ENCODE measurements at places on chromosomes 2 and 18.
A peak's percentile ranks its signal among the peaks of the same experiment; 100 is the strongest.

- no peak for DNase-seq
Measured at GRCh38 chr2:199932312-199932855, 21.3 kb downstream of the C2orf69 start.

DNA sequence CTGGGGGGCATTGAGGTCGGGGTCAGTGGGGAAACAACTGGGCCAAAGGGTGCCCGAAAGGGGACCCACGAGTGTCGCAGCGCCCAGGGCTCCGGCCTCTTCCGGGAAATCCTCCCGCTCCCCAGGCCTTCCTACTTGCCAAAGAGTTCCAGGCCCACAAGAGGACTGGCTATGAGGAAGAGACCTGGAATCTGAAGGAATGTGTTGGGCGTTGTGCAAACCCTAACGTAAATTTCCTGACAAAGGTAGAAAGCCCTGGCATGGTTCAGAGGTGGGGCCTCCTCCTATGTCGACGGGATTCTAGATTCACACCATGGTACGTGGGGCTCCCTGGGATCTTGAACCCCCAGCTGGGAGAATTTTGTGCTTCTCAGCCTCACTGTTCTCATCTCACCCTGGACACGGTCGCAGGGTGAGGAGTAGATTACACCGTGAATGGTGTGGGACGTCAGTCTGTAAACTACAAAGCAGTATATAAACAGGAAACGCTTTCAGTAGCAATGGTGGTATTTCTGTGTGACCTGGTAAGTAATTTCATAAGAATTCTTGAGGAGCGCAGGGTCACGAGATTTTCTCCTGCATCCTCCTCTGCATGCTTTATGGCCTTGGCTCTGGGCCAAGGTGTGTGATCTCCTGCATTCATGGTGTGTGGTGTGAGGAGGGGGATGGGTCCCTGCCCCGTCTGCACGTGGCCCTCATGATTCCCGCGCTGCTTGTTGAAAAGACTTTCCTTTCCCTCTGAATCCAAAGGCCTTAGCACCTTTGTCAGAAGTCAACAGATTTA lies 868 bp downstream of the HSBP1L1 start:
- peak; percentile 75 for DNase-seq

GRCh38 chr2:28009732-28010131 lies 119.2 kb downstream of the BABAM2 start:
- DNase-seq, result peak; percentile 18

- DNase-seq, result no peak
Measured at GRCh38 chr2:200274116-200275075, 32.1 kb upstream of the SPATS2L start.

GRCh38 chr2:66984864-66985263 lies 412.3 kb upstream of the ETAA1 start:
- no peak for DNase-seq

DNA sequence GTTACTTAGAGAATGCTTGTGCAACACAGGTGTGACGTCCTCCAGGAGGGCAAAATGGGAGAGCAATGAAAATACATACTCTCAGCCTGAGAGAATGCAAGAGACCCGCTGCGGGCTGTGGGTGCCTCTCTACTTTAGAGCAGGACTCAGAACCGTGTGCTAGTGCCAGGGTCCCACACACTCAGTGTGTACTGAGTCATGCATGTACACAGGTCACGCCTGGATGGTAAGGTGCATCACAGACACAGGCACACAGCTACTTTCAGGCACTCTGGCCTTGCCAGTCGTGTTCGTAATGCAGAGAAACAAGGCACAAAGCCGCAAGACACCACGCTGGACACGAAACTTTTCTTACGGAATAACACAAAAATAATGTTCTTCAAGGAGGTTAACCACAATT lies 125.3 kb downstream of the ZNF516 start:
- DNase-seq, result no peak

DNA sequence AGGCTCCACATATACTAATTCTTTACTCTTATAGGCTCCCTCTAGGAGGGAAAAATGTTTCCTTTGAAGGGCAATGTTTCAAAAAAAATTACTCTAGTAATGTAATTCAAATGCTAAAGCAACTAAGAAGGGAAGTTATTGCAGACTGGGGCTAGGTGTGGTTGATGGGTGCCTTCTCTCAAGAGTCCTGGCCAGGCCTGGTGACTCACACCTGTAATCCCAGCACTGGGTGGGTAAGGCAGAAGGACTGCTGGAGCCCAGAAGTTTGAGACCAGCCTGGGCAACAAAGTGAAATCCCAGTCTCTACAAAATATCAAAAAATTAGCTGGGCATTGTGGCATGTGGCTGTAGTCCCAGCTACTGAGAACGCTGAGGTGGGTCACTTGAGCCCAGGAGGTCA lies 31.2 kb upstream of the CDKL4 start:
- no peak for DNase-seq

DNA sequence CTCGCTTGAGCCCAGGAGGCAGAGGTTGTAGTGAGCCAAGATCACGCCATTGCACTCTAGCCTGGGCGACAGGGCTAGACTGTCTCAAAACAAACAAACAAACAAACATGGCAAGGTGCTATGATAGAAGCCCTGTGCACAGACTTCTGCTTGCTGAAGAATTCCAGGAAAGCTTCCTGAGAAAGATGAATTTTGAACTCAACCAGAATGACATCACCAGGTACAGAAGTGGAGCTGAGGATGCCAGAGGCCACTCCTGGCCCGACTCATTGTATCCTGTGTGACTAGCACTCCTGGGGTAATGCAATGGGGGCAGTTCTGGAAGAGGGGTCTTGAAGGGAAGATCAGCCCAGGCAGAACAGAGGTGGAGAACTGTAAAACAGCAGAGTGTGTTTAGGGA lies 22.0 kb upstream of the PNPT1 start:
- DNase-seq, result no peak

- DNase-seq, result no peak
Measured at GRCh38 chr2:95058466-95058988, 33.0 kb downstream of the MAL start.

- no peak for DNase-seq
Measured at GRCh38 chr2:14422426-14422825, 210.1 kb upstream of the LRATD1 start.

GRCh38 chr2:205758051-205758450 lies 75.8 kb downstream of the NRP2 start:
- no peak for DNase-seq

DNA sequence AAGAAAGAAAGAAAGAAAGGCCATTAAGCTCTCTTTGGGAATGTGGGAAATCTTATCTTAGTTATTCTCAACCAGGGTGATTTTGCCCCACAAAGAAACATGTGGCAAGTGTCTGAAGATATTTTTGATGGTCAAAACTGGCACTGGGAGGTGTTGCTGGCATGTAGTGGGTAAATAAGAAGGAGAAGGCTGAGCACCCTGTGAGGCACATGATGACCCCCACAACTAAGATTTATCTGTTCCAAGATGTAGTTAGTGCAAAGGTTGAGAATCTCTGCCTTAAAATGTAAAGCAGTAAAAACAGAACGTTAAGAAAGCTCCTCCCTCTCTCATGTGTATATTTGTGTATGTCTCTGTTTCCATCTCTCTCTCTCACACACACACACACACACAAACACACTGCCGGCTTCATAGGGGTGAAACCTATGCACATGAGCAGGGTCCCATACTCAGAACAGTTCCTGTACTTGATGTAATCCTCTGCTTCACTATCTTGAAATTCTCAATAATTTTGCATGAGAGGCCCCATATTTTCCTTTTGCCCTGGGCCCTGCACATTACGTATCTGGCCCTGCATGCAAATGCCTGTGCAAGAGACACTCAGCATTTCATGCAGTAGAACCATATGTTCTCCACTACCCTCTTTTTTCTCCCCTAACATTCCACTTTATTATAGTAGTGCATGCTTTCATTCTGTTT lies 94.3 kb downstream of the MREG start:
- DNase-seq, result no peak

GRCh38 chr18:52812834-52813233 lies 472.8 kb downstream of the DCC start:
- DNase-seq, result no peak

GRCh38 chr2:113281910-113282746 lies 3.4 kb upstream of the PAX8 start:
- no peak for DNase-seq

DNA sequence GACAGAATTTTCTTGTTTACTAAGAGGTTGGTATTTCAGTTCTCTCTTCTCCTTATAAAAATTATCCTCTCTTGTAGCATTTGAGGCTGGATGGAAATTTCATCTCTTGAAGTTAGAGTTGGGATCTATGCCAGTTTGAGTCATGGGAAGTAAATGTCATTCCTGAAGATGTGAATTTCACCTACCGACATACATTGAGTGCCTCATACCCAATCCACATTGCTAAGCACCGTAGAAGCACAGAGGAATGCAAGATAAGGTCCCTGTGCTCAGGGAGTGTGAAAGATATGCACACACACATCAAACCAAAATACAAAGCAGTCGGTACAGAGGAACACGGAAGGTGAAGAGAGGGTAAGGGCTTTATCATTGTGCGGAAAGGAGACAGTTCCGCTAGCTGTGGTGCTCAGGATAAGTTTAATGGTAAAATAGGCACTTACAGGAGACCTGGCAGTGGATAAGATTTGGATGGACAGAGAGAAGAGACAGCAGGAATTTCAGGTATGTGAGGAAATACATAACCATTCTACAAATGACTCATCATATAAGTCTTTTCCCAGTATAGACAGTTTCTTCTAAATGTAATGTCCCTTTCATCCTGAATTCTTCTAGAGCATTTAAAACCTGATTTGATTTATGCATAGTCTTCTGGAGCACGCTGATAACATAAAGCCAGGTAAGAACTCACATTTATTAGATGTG lies 205.3 kb upstream of the ST6GAL2 start:
- DNase-seq, result no peak

DNA sequence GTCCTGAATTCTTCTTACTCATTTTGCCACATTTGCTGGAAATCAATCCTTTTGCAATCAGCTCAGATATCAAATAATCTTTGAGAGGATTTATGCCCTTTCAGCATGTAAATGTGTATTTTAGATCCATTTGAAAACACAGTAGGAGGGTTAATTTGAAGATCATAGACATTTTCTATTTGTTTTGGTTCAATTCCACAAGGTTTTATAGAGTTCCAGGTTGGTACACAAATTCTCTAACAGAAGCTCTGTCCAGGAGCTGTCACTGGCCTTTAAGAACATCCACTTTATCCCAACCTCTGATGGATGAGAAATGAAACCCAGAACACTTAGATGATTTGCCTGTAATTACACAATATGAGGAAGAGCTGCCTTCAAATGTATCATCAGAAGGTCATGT lies 157.3 kb upstream of the CHAC2 start:
- DNase-seq, result no peak

DNA sequence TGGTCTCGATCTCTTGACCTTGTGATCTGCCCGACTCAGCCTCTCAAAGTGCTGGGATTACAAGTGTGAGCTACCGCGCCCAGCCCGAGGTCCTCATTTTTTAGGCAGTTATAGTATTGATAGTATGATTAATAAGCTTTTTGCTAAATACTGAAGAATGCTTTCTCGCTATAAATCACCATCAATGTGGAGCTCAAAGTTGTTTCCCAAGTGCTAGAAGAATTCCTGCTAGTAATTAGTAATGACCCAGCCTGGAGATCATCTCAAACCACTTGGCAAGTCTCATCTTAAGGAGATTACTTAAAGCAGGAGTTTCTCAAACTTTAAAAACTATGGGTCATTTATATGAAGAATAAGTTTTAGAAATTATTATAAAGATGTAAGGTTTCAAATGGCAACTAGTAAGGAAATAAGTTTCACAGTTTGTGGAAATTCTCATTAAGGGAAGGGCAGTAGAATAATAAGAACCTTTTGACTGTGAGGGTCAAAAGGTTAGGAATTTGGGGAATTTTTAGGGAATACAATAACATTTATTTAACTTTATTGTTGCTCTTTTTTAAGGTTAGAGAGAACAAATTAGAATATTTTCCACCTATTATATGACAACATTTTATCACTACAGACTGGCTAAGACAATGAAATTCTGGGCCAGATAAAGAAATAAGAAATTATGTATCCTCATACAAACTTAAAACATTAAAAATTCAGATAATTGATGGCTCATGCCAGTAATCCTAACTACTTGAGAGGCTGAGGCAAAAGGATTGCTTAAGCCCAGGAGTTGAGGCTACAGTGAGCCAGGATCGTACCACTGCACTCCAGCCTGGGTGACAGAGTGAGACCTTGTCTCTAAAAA lies 148.6 kb upstream of the MAP3K20 start:
- peak; percentile 54 for DNase-seq
